ENCODE measurements at places on chromosomes 7 and 10. TPM values are rescaled to one million over a fixed set of nuclear protein-coding genes. Genes with fewer than 3 reads are reported as not detected.

GRCh38 chr10:62727934-62728333, 76.6 kb upstream of the ADO start:
- no peak for DNase-seq

DNA sequence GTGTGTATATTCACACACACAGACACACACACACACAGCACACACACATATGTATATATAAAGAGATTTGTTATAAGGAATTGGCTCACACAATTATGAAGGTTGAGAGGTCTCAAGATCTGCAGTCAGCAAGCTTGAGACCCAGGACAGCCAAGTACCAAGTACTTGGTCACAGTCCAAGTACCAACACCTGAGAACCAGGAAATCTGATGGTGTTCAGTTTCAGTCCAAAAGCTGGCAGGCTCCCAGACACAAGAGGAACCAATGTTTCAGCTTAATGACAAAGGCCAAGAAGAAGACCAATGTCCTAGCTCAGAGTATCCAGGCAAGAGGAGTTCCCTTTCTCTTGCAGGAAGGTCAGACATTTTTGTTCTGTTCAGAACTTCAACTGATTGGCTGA, 780.2 kb downstream of the MAGI2 start:
- no peak for DNase-seq

- no peak for DNase-seq
Observed at GRCh38 chr7:39210362-39210761, 232.7 kb downstream of the POU6F2 start.

DNA sequence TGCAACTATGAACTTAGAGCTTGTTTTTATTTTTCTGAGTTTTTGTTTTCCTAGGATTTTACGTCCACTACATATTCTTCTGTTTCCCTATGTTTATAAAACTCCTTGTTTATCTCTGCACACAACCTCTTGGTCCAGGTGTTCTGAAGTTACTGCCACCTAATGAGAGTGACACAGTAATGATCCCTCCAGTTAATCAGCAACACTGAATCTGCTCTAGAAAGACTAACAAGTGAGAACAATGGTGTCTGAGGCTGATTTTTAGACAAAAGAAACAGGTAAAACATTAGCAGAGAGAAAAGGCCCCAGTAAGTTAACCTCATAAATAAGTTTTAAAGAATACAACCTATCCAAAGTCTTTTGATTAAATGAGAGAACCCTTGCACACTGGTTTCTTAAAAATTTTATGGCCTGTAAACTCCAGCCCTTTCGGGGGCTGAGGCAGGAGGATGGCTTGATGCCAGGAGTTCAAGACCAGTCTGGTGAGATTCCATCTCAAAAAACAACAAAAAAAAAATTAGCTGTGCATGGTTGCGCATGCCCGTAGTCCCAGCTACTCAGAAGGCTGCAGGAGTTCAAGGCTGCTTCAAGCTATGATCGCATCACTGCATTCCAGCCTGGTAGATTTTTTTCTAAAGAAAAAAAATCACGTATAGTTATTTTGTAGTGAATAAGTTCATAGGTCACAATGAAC, 397.6 kb downstream of the MAGI2 start:
- no peak for DNase-seq

HOXA2 gene
- 1.6 TPM for total RNA-seq

MASTL gene
- total RNA-seq = 5.3 TPM

SPDYE2 gene
- not detected for total RNA-seq

EEPD1 gene
- total RNA-seq = 14.4 TPM

SSC4D gene
- total RNA-seq = 0.33 TPM
